ENCODE measurements at places on chromosomes 13 and 19.

- peak; percentile 85 for DNase-seq
Measured at GRCh38 chr19:45677351-45678230, 9.6 kb downstream of the GIPR start.

GRCh38 chr19:4368128-4368820, 24.9 kb downstream of the MPND start:
- DNase-seq = no peak

DNA sequence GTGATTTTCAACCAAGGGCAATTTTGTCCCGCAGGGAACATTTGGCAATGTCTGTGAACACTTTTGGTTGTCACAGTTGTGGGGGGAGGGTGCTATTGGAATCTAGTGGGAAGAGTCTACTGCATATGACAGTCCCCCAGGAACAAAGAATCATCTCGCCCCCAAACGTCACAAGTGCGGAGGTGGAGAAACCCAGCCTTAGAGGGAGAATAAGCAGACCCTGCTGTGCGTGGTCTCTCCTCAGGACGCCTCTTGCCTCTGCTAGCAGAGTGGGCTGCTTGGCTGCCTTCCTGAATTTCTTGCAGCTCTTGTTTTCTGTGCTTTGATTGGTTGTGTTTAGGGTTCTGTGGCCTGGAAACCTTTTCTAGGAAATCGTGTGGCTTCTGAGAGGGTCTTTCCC, 42.5 kb downstream of the NFIX start:
- DNase-seq = no peak

- no peak for DNase-seq
Measured at GRCh38 chr19:13401388-13401787, 104.9 kb downstream of the CACNA1A start.

- no peak for DNase-seq
Measured at GRCh38 chr13:20616059-20616797, 49.3 kb downstream of the IFT88 start.

DNA sequence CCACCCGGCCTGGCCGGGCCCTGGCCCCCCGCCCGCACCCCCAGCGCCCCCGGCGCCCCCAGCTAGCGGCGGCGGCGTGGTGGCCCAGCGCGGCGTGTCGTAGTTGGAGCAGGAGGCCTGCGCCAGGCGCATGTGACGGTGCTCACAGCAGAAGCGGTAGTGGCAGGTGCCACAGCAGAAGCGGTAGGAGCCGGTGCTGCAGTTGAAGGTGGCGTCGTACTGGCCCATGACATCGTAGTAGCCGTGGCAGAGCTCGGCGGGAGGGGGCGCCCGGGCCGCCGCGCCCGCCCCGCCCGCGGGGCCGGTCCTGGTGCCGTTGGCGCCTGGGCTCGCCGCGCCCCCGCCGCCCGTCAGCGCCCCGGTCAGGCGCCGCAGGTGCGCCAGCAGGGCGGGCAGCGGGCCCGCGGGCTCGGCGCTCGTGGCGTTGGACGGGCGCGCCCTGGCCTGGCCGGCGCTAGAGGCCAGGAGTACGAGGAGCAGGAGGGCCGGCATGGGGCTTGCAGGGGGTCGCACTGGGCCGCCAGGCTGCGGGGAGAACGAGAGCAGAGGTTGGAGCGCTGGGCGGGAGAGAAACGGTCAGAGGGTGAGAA, 633 bp downstream of the SHISA7 start:
- peak; percentile 34 for DNase-seq

- no peak for DNase-seq
Measured at GRCh38 chr19:33470040-33470330, 51.6 kb downstream of the PEPD start.

- no peak for DNase-seq
Measured at GRCh38 chr19:50331994-50332243, 2.7 kb upstream of the KCNC3 start.

GRCh38 chr13:50742353-50742752, 101.1 kb downstream of the DLEU7 start:
- DNase-seq = no peak
